ENCODE measurements at places on chromosomes 4 and X. TPM values are rescaled to one million over a fixed set of nuclear protein-coding genes. Genes with fewer than 3 reads are reported as not detected.

GRCh38 chr4:138035781-138036258, 206.3 kb downstream of the SLC7A11 start:
- no peak overlapping the region for H3K27ac ChIP-seq
- no peak for DNase-seq
- no peaks in the 10 kb centered on the region for H3K4me1 ChIP-seq
- no peaks in the 10 kb centered on the region for H3K36me3 ChIP-seq
- no peaks in the 10 kb centered on the region for H3K27me3 ChIP-seq
- H3K4me3 ChIP-seq, result no peak overlapping the region

DNA sequence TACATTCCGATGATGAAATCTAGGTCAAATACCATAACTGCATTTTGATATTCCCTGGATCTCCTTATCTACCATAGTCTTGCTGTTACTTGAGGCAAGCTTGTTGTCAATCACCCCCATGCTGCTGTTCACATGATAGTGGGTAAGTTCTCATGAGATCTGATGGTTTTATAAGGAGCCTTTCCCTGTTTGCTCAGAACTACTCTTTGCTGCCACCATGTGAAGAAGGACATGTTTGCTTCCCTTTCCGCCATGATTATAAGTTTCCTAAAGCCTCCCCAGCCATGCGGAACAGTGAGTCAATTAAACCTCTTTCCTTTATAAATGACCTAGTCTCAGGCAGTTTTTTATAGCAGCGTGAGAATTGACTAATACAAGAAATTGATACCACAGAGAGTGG, 432.0 kb downstream of the GLUD2 start:
- H3K4me1 ChIP-seq, result no peaks in the 10 kb centered on the region
- no peaks in the 10 kb centered on the region for H3K27me3 ChIP-seq
- no peaks in the 10 kb centered on the region for H3K36me3 ChIP-seq
- no peak overlapping the region for H3K4me3 ChIP-seq
- no peak overlapping the region for H3K27ac ChIP-seq

Gene XAGE1A
- total RNA-seq, result 29.7 TPM

GRCh38 chrX:119087121-119087520, 14.3 kb downstream of the CT47C1 start:
- no peaks in the 10 kb centered on the region for H3K4me1 ChIP-seq
- no peaks in the 10 kb centered on the region for H3K27me3 ChIP-seq
- no peak overlapping the region for H3K27ac ChIP-seq

GRCh38 chr4:3675251-3676115, 90.7 kb upstream of the ADRA2C start:
- no peaks in the 10 kb centered on the region for H3K36me3 ChIP-seq
- no peak overlapping the region for H3K4me3 ChIP-seq
- DNase-seq, result no peak
- H3K4me1 ChIP-seq, result peaks cover 4% of the 10 kb centered on the region

GRCh38 chr4:66604192-66604591, 933.9 kb upstream of the EPHA5 start:
- no peak overlapping the region for H3K27ac ChIP-seq
- H3K36me3 ChIP-seq, result no peaks in the 10 kb centered on the region
- H3K4me3 ChIP-seq, result no peak overlapping the region
- H3K4me1 ChIP-seq, result no peaks in the 10 kb centered on the region
- DNase-seq, result no peak

Gene CSN1S1
- total RNA-seq, result 1.4 TPM

Gene SH2D1A
- not detected for total RNA-seq

All from prostate gland (tissue), 2 donors.